Neural progenitor cell (in vitro differentiated cells): ENCODE measurements at places on chromosomes 11 and 22.

DNA sequence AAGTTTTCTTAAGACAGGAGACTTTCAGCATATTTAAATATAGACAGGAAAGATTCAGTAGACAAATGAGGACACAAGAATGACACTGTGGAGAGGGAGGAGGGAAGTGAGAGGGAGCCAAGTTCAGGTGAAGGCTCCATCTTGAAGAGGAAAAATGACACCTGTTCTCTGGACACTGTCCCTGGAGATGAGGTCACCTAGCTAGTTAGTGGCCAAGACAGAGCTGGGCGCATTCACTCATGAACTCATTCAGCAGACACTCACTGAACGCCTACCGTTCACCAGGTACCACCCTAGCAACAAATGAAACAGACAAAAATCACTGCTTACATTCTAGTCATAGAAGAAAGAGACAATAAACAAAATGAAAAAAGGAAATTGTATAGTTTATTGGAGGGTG, 103.3 kb upstream of the PARVA start:
- DNase-seq: no peak

- no peak for DNase-seq
These were observed 22.8 kb downstream of the PITPNB start for GRCh38 chr22:27896245-27896644.

- DNase-seq: no peak
These were observed 18.0 kb upstream of the CD3E start for GRCh38 chr11:118286545-118286944.

DNA sequence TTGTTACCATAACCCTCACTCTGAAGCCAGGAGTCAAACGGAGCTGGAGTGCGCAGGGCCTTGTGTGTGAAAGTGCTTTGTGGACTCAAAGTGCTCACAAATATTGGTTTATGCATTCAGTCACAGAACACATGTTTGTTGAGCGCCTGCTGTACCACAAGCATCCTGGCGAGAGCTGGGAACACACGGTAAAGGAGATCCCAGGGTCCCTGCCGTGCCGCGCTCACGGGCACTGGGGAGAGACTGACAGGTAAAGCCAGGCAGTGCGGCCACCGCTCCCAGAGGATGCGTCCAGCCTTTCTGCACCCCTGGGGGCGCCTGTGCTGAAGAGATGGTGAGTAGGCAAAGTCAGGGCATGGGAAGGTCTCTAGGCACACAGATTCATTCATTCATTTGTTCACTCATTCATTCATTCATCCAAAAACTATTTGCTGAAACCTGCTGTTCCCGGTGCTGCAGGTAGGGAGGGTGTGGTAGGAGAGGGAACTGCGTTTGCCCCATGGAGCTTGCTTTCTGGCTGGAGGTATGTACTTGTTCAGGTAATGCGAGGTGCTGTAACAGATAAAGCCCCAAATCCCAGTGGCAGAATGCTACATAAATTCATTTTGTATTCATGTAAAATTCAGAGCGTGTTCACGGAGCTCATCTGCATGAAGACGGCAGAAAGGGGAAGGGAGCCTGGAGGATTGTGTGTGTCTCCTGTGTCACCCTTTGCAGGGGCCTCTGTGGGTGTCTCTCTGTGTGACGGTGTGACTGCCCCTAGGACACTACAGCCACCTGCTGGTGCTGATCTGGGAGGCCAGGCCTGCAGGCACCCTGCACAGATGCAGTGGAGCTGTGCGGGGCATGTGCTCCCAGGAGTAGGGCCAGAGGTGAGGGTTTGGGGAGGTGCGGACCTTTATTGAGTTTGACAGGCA, 167.0 kb upstream of the B3GAT1 start:
- DNase-seq: no peak

DNA sequence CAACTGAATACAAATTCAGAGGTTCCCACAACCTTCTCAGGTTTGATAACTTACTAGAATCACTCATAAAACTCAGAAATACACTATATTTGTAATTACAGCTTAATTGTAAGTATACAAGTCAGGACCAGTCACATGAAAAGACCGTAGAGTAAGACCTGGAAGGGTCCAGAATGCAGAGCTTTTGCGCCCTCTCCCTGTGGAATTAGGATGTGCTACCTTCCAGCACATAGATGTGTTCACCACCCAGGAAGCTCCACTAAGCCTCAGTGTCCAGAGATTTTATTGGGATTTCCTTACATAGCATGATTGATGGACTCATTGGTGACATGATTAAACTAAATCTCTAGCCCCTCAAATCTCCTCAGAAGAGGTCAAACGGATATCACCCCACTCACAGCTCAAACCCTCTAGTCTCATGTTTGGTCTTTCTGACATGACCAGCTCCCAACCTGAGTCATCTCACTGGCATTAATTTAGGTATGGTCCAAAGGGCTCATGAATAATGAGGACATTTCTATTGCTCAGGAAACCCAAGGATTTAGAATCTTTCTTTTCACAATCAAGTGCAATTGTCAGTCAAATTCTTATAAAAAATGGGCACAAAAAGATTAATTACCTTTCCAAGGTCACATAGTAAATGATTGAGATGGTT, 77.2 kb upstream of the UBASH3B start:
- DNase-seq: no peak

DNA sequence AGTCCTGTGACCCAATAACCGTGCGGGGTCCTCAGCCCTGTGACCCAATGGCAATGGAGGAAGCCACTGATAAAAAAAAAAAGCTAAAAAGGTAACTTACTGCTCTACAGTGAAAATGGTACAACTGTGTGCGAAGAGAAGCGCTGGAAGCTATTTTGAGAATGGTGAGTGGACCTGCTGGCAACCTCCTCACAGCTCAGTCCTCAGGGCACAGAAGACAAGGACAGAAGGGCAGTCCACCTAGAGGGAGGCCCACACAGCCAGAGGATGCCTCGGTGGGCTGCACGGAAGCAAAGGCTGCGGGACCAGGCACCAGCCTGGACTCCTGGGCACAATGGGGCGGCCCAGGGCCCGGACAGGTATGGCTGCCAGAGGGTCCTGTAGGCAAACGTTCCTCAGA, 35.6 kb downstream of the BRD1 start:
- no peak for DNase-seq

- DNase-seq: no peak
These were observed 242.0 kb downstream of the ETS1 start for GRCh38 chr11:128345316-128345715.

GRCh38 chr11:59174664-59175033, 2.7 kb downstream of the DTX4 start:
- DNase-seq: no peak

GRCh38 chr11:101441747-101442146, 142.1 kb downstream of the TRPC6 start:
- no peak for DNase-seq

DNA sequence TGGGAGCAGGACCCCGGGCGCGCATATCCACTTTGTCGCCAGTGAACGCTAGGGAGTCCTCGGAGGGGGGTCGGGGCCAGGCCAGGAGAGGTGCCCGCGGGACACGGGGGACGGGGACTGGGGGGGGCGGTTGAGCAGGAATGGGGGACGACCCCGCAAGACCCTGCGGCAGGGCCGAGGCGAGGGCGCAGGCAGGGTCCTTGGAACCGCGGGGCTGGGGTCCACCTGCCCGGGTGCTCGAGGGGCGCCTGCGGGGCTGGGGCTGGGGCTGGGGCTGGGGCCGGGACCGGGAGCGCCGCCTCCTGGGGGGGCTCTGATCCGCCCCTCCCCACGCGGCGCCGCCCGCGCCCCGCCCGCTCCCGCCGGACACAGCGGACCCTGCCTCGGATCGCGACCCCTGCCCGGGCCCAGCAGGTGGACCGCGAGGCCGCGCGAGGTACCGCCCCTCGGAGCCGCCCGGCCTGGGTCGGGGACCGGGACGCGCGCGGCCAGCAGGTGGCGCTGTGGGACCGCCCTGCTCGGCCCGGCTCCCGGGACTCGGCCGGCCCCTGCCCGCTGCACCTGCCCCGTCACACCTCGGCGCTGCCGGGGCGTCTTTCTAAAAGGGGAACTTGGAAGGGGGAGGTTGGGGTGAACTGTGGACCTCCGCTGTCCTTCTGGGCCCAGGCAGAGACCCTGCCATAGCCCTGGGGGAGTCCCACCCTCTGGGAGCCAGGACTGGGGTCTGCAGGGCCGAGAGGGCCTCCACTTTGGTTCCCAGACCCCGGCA, 11.0 kb downstream of the CRELD2 start:
- DNase-seq: peak; percentile 88

- no peak for DNase-seq
These were observed 15.7 kb upstream of the SCGB1A1 start for GRCh38 chr11:62402960-62403730.

DNA sequence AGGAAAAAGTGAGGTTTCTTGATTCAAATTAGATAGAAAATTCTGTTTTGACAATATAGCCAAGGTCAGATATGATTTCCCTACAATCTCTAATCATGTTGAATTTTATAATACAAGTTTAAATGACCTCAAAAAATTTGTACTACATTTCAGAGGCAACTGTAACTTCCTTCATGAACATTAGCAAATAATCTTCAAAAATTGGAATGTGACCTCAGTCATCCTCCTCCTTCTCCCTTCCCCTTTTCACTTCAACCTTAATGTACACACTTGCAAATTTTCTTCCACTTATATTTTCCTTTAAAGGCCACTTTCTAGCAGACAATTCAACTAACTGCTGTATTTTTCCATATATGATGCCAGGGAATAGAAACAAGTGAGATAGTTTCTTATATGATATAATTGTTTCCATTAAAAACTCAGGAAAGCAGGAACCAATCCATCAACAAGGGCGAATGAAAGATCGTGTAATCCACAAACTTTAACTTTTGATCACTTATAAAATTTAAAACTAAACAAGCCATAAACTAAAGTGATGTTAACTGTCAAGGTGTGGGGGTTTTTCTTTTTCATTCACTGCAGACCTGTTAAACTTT, 60.3 kb downstream of the MAML2 start:
- DNase-seq: no peak

DNA sequence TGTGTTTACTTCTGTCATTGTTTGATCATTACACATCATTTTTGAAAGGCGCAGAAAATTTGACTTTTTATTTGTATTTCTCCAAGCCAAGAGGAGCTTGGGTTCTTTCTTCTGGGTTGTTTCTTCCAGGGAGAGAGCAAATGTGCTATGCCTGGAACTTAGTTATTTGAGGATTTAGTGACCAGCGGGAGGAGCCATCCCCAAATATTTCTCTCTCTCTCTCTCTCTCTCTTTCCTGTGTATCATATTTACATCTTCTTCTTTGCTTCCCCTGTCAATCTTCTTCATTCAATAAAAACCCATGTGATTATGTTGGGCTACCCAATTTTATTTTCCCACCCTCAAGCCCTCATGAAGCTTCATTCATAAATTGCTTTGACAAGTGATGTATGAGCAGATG, 534.5 kb downstream of the LRRC4C start:
- DNase-seq: peak; percentile 3

- no peak for DNase-seq
These were observed 203.7 kb downstream of the PGR start for GRCh38 chr11:100925935-100926334.

- DNase-seq: no peak
These were observed 14.1 kb upstream of the CYB5R2 start for GRCh38 chr11:7687386-7687785.

DNA sequence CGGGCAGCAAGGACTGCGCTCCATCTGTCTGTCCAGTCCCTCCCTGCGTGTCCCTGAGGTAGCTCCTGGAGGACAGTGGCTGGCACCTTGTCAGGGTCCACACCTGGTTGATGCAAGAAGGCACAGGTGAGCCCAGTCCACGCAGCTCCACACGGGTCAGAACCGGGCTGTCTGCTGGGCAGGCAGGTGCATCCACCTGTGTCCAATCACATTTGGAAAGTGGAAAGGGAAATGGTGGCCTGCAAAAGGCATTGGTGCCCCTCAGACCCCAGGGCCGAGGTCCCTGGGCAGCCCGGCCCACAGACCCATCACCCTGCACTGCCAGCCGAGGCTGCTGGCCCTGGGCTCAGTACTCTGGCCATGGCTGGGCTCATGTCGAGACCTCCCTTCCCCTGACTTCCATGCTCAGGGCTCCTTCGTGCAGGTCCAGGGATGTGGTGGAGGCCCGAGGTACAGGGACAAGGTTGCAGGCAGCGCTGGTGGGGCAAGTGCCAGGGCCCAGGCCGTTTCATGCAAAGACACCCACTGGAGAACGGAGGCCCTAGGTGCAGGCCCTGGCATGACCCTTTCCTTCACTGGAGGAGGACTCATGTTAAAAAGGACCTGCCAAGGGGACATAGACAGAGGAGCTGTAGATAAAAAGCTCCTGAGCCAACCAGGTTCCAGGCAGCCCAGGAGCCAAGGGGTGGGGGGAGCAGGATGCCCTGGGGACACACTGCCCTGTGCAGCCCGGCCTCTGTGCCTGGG, 38.9 kb upstream of the TH start:
- no peak for DNase-seq

GRCh38 chr11:111550258-111550657, 9.7 kb downstream of the LAYN start:
- no peak for DNase-seq

DNA sequence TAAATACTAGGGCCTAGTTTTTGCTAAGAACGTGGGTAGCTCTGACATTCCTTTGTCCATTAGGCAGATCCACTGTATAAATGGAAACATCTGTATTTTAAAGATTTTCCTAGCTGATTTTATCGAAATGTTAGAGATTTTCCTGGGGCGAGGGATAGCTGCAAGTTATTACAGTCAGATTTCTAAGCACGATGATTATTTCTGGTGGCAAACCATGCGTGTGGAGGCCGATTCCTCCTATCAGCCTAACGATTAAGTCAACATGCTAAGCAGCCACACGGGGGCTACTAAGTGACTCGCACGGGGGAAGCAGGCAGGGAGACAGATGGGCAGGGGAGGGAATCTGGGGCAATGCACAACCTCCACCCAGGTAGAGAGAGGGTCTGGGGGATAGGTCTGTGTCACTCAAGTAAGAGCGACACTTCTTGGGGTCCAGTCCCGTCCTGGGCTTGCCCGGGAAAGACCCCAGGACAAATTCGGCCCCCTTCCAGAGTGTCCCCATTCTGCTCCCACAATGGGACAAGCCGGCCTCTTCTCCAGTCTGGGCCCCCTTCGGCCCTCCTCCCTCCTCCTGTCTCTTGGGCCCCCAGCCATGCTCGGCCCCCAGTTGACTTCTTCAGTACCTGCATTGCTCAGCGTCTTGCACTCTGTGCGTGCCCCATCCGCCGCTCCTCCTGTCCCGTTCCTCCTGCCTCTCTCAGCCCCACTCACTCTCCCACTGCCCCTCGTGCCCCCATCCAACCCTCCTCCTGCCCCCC, 571 bp downstream of the C11orf24 start:
- DNase-seq: peak; percentile 89
